ENCODE measurements at places on chromosomes 12 and 14.

- no peak for DNase-seq
Measured at GRCh38 chr12:19031032-19031431, 98.5 kb upstream of the PLEKHA5 start.

DNA sequence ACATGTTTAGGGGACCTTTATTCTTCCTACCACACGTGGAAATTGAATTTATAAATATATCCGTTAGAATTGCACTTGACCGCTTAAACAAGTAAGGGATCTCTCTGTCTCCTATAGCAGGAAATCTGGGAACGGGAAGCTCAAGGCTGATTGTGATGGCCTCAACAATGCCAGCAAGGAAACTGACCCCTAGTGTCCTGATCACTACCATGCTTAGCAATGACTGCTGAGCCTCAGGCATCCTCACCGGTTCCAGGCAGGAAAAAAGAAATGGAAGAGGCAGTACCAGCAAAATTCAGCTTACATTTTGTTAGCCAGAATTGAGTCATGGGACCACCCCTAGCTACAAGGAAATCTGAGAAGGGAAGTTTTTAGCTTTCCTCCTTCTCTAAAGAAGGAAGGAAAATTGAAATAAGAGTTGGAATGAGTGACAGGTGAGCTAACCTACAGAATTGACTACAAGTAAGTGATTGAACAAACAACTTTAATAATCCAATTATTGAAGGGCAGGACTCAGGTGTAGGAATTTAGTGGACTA is 43.9 kb upstream of the AMN1 start:
- DNase-seq, result no peak

GRCh38 chr12:117686911-117687377 is 281.8 kb downstream of the KSR2 start:
- no peak for DNase-seq

DNA sequence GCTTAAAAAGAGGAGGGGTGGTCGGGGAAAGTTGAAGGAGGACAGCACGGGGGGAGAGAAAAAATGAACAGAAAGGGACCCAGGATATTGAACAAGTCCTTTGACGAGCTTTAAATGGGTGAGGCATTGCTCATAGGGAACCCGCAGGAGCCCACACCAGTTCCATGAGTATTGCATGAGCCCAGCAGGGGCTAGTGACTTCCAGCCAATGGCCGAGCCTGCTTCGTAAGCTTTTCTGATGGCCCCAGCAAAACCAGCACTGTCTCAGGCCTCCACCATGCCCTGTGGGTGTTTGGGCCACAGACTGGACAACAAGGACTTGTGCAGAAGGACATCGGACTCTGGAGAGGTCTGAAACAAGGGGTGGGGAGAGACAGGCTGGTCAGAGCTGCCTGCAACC is 109.5 kb downstream of the ZFP36L1 start:
- no peak for DNase-seq

- DNase-seq, result no peak
Measured at GRCh38 chr14:83047059-83047830, 1513.6 kb upstream of the SEL1L start.

DNA sequence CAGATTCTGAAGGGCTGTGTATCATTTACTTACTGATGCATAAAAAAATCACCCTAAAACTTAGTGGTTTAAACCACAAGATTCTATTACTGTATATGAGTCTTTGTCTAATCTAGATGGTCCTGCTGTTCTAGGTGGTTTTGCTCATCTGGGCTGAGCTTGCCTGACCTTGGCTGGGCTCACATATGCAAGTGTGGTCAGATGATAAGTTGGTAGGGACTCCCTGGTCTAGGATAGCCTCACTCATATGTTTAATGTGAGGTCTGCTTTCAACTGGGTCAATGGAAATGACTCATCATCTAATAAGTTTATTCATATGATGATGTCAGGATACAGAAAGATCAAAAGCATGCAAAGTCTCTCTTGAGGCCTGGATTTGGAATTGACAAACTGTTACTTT is 887.8 kb downstream of the TRHDE start:
- no peak for DNase-seq

- no peak for DNase-seq
Measured at GRCh38 chr14:105701456-105702274, 175.3 kb downstream of the TMEM121 start.

GRCh38 chr12:124564232-124564958 is 3.0 kb downstream of the NCOR2 start:
- DNase-seq, result no peak

GRCh38 chr12:93877446-93877845 is 200.3 kb downstream of the CRADD start:
- DNase-seq, result no peak

GRCh38 chr12:49983892-49984291 is 11.1 kb downstream of the AQP6 start:
- peak; percentile 62 for DNase-seq

- peak; percentile 80 for DNase-seq
Measured at GRCh38 chr14:58428118-58428683, 682 bp downstream of the KIAA0586 start.

GRCh38 chr14:23177181-23177580 is 6.3 kb downstream of the SLC7A8 start:
- no peak for DNase-seq

GRCh38 chr14:101462726-101463565 is 98.3 kb upstream of the DIO3 start:
- no peak for DNase-seq

GRCh38 chr12:89864411-89864810 is 155.8 kb upstream of the ATP2B1 start:
- DNase-seq, result no peak

GRCh38 chr12:48814262-48815125 is 3.8 kb upstream of the CACNB3 start:
- DNase-seq, result peak; percentile 54

- no peak for DNase-seq
Measured at GRCh38 chr12:1519642-1520041, 74.7 kb downstream of the FBXL14 start.

- DNase-seq, result no peak
Measured at GRCh38 chr12:40286583-40286982, 61.8 kb downstream of the LRRK2 start.

Measured in skin of body (tissue), 3 donors.